ENCODE measurements at places on chromosomes 11 and 22.

- no peak for DNase-seq
Measured at GRCh38 chr11:92453055-92453454, 228.4 kb downstream of the FAT3 start.

DNA sequence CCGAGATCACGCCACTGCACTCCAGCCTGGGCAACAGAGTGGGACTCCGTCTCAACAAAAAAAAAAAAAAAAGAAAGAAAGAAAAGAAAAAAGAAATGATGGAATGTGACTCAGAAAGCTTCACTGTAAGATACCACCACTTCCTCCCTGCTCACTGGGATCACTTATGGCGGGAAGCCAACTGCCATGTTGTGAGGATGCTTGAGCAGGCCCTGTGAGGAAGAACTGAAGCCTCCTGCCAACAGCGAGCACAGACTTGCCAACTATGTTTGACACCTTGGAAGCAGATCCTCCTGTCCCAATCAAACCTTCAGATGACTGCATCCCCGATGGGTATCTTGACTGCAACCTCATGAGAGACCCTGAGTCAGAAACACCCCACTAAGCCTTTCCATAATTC lies 8.3 kb downstream of the SEC14L6 start:
- no peak for DNase-seq

GRCh38 chr11:119493712-119494111 lies 70.7 kb upstream of the THY1 start:
- DNase-seq, result no peak

- DNase-seq, result no peak
Measured at GRCh38 chr11:64887234-64887756, 8.9 kb upstream of the EHD1 start.

DNA sequence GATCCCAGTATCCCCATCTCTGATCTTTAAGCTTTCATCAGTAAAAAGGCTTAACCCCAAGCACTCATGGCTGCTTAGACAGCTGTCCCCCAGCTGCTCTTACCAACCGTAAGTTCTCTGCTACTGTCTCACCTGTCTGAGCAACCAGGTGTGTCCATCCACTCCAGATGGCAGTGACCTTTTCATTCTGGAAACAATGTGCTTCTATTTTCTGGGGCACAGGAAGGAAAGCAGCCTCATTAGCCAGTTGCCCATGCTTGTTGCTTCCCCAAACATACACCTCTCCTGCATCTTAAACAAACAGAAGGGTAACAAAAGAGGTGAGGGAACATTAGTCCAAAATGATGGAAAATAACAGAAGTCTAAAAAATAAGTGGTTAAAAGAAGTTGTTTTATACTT lies 24.4 kb downstream of the SERGEF start:
- no peak for DNase-seq

GRCh38 chr11:112555491-112556364 lies 295.1 kb upstream of the PLET1 start:
- DNase-seq, result peak; percentile 74

GRCh38 chr11:17439316-17439782 lies 37.3 kb downstream of the ABCC8 start:
- DNase-seq, result no peak

DNA sequence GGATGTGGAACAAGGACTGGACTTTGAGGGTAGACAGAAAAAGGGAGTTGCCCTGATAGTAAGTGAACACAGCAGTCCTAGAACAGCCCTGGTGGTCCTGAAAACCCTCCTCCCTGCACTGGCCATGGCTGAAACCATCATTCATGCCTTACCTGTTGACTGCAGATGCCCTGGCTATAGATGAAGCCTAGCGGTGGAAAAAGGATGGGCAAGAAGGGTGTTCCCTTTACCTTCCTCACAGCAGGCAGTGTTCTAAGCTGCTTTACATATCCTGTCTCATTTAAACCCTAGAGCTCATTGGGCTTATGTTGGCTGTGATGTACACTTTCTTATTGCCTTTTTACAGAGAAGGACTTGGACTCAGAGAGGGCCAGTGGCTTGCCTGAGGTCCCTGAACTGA lies 133.6 kb downstream of the C11orf91 start:
- no peak for DNase-seq

DNA sequence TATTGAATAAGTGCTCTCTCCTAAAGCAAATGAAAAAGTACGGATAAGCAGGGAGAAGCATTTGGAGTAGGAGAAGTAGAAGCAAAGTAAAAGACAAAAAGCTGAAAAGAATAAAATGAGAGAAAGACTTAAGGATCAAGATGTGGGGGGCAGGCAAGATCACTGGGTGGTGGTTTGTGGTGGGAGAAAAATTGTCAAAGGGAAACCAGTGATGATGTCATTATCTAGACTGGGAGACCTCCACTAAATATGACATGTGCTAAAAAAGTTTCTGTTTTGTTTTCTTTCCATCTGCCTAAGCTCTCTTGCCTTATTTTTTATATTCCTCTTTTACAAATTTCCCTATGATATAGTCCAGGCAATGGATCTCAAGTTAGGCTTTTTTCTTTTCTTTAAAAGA lies 14.8 kb upstream of the MAML2 start:
- no peak for DNase-seq

DNA sequence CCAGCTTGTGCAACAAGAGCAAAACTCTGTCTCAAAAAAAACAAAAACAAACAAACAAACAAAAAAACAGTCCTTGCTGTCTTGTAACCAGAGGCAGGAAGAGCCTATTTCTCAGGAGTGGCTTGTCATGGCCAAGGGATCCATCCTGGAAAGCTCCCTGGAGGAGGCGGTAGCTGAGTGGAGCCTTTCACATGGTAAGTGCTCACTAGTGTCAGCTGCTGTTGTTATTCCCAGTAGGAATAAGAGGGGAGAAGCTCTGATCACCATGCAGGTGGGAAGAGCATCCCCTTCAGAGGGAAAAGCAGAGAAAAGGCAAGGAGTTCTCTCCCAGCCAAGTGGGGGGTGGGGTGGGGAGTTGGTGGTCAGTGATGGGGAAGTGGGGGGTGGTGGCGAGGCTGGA lies 54.6 kb upstream of the WNT7B start:
- no peak for DNase-seq

GRCh38 chr22:49489821-49490220 lies 337.9 kb downstream of the BRD1 start:
- no peak for DNase-seq

DNA sequence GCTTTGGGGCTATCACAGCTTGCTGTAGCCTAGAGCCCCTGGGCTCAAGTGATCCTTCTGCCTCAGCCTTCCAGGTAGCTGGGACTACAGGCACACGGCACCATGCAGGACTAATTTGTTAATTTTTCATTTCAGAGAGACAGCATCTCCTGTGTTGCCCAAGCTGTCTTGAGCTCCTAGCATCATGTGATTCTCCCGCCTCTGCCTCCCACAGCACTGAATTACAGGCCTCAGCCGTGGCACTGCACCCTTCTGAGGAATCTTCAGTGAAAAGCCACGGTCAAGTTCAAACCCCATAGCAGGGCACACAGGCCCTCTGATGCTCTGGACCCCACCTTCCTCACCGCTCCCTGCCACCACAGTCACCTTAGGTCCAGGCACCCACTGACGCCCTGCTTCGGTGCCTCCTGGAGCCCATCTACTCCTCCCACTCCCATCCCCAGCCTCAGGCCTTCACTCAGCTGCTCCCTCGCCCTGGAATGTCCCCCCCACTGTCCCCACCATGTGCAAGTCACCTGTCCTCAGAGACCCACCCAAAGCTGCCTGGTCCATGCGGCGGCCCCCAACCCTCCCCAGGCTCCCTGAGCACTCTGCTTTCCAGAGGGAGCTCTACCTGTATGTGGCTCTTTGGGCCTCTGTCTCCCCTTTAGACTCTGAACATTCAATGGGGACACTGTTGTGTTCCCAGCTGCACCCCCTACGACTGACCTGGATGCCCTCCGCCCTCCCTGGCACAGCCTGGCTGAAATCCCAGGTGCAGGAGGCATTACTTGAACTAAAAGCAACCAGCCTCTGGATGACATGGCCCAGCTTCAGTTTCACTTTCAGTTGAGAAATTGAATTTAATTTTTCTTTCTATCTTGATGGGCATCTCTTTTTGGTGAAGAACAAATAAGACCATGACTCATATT lies 1.6 kb downstream of the APOL2 start:
- no peak for DNase-seq

- DNase-seq, result no peak
Measured at GRCh38 chr22:22137891-22138290, 106.7 kb upstream of the VPREB1 start.

DNA sequence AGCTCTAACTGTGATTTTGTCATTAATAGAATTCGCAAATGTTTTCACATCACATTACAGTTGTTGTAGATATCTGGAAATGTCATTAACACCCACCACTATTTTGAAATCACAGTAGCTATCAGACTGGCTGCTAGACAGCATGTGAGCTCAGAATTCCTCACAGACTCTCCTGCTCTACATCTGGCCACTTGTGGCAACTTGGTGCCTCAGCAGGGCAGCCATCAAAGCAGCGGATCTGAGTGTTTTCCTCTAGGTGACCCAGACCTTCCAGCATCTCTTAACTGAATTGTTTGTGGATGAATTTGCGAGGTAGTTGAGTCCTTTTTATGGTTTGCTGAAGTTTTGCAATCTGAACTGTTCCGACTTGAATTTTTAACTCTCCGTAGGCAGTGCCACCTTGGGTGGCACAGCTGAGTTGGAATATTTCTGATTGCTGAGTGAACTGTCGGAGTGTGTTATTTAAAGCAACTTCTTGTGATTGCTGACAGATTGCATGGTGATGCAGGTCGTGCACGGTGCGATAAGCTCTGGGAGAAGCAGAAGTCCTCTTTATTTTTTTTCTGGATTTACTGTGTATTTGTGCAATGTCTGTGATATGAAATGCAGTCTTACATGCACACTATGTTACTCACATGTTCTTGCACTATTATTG lies 114.0 kb upstream of the PLET1 start:
- no peak for DNase-seq

DNA sequence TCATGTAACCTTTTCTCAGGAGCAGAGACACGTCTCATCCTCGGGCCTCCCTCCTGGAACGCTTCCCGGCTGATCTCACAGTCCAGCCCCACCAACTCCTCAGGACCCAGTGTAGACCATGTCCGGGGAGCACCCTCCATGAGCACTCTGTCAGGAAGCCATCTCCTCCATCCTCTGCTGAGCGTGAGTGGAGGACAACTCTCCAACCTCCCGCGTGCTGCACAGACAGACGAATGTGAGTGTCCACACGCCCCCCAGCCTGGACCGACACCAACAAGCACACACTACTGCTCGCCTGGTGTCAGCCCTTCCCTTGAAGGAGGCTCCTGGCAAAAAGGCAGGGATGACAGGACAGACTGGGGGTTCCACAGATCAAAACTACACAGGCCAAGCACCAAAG lies 86.6 kb downstream of the SHANK2 start:
- DNase-seq, result no peak

DNA sequence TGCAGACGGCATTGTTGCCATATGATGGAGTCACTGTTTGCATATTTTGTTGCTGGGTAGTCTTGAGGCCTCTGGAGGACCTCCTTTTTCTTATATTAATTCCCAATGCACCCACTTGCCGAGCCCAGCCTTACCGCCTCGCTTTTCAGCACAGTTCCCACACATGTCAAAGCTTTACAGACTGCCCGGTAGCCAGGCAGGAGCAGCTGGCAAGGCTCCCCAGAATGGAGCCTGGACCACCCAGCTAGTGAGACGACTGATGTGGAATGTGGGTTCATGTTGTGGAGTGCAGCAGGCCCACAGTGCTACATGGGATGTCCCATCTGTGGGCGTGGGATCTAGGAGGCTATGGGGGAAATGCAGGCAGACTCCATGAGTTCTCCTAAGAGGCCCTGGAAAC lies 99.4 kb upstream of the MTMR2 start:
- no peak for DNase-seq

DNA sequence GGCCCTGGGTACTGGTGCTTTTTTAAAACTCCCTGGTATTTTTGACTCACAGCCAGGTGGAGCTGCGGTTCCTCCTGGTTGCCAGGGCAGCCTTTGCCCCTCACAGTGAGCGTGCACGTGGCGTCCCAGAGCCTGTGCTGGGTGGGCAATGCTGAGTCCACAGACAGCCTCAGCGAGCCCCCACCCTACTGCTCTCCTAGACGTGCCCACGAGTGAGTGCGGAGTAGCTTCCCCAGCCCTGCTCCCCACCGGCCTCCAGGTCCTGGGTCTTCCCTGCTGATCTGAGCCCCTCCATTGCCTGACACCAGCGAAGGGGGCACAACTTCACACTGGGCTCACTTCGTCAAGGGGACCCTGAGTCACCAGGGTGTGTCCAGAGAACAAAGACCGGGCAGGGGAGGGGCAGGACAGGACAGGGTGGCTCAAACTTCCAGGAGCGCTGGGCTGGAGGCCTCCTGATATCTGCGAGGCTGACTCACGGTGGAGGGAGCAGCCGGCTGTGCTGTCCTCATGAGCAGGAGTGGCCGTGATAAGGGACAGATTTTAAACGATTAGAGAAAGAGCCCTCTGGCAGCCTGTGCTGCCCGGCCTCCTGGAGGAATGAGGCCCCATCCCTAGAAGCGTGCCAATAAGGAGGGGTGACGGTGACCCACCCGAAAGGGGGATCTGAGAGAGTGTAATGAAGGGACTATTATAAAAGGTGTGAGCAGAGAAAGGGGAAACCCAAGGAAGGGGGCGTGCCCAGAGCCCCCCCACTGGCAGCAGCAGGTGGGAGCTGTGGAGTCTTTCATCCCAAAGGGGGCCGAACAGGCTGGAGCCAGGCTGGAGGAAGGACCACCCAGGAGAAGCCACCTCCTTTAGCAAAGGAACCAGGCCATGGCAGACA lies 129.3 kb upstream of the FGF3 start:
- DNase-seq, result no peak

- no peak for DNase-seq
Measured at GRCh38 chr11:131606811-131607335, 236.5 kb downstream of the NTM start.

GRCh38 chr11:76689313-76690260 lies 19.0 kb upstream of the LRRC32 start:
- no peak for DNase-seq
